NCI-H1417 (cell line): ENCODE measurements at places on chromosomes 1 and 21.
A peak's percentile ranks its signal among the peaks of the same experiment; 100 is the strongest.

- no peak for DNase-seq
Measured at GRCh38 chr1:243267471-243267880, 11.6 kb downstream of the SDCCAG8 start.

- peak; percentile 10 for DNase-seq
Measured at GRCh38 chr1:244074559-244075171, 23.6 kb downstream of the ZBTB18 start.

GRCh38 chr1:112507921-112508277, 866 bp upstream of the WNT2B start:
- no peak for DNase-seq

- peak; percentile 68 for DNase-seq
Measured at GRCh38 chr1:111399792-111400610, 27.5 kb downstream of the OVGP1 start.

DNA sequence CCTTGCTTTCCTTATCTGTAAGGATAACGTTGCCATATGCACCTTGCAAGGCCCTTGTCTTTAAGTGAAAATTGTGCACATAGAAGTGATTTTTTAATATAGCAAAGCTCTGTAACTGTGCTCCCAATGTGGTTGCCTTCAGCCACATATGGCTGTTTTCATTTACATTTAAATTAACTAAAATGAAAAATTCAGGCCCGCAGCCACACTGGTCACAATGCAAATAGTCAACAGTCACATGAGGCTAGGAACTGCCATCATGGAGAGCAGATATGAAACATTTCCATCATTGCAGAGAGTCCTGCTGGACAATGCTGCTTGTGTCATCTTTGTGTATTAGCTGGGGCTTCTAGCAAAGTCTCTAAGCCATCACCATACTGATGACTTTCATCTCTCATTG, 83.4 kb downstream of the PGBD5 start:
- DNase-seq: no peak

DNA sequence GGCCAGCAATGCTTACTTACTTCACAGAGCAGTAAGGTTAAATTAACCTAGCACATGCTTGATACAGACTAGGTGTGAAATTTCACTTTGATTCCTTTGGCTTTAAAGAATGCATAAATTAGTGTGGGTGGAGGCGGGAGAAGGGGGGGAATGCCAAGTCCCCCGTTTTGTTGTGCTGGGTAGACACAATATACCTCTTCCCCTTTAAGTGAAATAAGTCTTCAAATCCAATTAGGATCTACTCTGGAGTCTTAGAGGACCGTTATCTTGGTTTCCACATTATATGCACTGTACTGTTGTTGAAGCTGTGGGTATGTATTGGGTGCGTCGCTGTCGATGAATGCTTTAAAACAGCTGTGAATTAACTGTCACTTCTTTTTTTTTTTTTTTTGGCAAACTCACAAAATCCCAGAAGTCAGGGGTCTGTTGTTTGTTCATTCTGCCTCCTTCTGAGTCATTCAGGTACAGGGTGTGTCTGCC, 1.6 kb upstream of the S1PR1 start:
- DNase-seq: no peak

- DNase-seq: no peak
Measured at GRCh38 chr1:69438056-69438795, 129.5 kb upstream of the LRRC7 start.

DNA sequence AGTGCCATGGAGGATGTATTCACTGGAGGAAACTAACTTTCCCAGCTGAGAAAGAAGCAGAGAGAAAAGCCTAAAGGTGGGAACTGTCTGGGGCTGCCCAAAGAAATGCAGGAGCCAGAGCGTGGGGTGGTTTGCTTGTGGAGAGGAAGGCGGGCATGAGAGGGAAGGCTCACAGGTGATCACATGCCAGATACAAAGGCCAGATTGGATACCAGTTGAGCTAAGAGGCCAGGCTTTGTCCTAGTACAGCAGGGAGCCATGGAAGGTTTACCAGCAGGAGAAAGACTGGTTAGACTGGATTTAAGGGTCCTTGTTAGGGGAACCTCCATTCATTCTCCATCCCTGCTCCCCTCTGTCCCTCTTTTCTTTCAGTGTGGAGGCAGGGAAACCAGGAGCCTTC, 66.4 kb downstream of the BEND5 start:
- DNase-seq: peak; percentile 35

DNA sequence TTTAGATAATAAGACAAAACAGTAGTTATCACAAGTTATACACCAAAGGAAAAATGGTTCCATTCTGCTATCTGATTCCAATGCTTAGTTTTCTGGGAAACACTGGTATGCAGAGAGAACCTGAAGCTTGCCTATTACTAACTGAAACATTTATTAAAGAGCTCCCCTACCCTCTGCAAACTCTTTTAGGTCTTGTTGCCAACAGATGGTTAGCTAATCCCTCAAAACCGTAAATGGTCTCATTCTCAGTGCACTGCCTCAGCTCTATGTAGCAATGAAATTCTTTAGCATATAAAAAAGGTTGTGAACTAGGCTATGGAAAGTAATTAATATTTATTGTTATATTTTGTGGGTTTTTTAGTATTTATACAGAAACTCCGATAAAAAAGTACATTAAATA, 20.4 kb downstream of the C21orf91 start:
- no peak for DNase-seq

GRCh38 chr1:67582625-67583461, 102.2 kb upstream of the GADD45A start:
- no peak for DNase-seq
